CD4-positive, alpha-beta T cell treated with Interleukin-1 beta for 1 hour (primary cell): ENCODE measurements at places on chromosomes 2 and 18.

DNA sequence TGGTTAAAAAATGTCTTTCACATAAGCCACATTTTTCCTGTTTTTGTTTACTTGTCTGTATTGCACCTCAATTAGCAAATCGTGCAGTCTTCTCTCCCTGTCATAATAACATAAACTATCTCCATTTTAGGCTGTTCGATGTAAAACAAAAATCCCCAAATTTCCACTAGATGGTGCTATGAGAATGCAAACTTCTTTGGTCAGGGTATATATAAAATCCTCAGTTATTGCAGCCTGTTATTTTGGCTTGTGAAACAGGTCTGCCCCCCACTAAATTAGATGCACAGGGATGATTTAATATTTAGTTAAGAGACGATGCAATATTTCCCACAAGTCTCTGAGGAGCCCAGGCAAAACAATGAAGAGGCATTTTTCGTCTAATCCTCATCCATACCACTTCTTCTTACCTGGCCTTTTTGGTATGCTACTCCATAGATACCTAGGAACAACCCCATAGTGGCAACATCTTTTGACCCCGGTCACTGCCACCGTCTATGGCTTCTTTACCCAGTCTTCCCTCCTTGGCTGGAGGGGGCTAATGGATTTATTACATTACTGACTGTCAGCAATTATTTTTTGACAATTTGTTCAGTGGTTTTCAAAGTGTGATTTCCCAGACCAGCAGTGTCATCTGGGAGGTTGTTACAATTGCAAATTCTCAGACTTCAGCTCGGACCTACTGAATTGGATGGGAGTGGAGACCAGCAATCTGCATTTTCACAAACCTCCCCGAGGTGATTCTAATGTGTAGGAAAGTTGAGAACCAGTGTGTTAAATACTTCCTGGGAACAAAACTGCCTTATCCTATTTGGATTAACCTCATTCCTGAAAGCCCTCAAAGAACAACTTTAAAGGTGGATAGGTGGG is 117.4 kb upstream of the CWC22 start:
- DNase-seq: no peak

DNA sequence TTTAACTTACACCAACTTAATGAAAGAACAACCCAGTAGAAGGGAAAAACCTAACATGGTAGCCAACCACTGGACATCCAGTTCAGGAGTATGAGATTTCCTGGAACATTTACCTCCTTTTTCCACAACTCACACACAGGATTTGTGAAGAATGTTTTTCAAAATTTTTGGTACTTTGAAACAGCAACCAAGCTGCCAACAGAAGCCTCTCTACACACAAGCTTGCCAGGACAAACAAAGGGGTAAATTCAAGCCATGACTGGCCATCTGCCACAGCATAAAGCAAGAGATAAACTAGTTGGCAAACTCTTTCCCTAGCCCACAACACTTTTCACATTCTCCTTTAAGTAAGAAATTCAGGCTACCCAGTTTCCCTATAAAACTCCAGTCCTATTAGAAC is 21.4 kb downstream of the MGAT4A start:
- DNase-seq: no peak

DNA sequence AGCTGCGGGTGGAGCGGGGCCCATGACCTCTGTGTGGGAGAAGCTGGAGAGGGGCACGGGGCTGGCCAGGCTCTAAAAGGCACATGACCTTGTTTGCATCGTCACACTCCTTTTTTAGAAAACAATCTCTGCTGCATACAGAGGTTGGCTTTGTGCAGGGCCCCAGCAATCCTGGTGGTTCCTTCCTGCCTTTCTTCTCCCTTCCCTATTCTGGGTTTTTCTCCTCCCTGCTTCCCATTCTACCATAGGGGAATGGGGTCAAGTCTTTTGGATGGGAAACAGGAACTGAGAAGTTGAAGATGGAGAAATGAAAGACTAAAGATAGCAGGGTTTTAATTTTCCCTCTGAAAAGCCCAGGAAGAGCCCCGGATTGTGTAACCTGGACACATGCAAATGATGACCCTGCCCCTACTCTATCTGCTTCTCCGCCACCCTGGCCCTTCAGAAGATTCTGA is 53.9 kb downstream of the ASAP2 start:
- no peak for DNase-seq

- no peak for DNase-seq
These were observed 261.1 kb downstream of the EN1 start for GRCh38 chr2:118586312-118586711.

DNA sequence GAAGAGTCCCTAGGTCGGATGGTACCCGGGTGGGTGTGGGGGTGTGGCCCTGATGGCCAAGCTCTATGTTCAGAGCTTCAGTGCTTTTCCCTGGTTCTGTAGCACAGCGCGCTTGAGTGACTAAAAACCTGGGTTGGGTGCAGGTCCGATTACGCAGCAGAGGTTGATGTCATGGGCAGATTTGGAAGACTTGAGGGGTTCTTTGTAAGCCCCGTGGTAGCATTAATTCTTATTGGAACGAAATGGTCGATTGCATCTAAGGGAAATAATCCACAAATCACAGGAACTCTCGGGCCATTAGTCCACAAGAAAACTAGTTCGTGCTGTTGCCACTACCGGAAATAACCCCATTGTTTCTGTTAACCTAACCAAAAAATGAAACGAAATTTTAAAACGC is 9.0 kb downstream of the HOXD8 start:
- no peak for DNase-seq

GRCh38 chr2:167504061-167504460 is 615.8 kb downstream of the XIRP2 start:
- DNase-seq: no peak
